Stimulated activated CD4-positive, alpha-beta T cell treated with anti-CD3 and anti-CD28 coated beads, TNF-alpha, amount 100 ng/mL, for 1 hour (primary cell): ENCODE measurements at places on chromosomes 16 and 17.

- no peak for DNase-seq
These were observed 43.2 kb upstream of the SCNN1B start for GRCh38 chr16:23258919-23259237.

DNA sequence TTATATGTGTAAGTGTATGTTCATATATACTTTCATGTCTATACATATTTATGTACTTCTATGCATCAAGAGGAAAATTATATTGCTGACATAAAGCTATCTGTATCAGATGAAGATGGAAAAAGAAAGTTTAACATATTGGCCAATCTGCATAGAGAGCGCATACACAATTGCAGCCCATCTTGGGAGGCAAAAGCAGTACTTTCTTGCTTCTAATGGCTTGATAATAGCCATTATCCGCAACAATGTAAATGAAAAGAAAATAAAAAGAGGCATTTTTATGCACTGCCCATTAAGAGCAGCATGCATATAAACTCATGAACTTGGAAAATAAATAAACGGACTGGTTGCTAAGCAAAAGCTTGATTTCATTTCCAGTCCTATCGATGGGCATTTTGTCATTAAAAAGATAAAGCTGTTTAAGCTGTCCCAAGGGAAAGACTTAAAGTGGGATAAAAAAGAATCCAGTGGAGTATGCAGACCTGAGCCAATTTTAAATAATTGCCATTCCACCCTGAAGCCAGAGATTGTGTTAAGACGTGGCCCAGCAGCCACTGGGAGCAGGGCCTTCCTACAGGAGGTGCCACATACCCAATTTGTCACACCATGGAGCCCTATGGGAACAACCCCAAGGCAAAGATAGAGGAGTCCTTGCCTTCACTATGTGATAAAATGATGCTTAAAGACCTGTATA is 183.6 kb upstream of the CDH11 start:
- no peak for DNase-seq

- DNase-seq, result no peak
These were observed 8.9 kb upstream of the TCF25 start for GRCh38 chr16:89864527-89864820.

- no peak for DNase-seq
These were observed 189.3 kb upstream of the TNRC6C start for GRCh38 chr17:77769215-77769614.

DNA sequence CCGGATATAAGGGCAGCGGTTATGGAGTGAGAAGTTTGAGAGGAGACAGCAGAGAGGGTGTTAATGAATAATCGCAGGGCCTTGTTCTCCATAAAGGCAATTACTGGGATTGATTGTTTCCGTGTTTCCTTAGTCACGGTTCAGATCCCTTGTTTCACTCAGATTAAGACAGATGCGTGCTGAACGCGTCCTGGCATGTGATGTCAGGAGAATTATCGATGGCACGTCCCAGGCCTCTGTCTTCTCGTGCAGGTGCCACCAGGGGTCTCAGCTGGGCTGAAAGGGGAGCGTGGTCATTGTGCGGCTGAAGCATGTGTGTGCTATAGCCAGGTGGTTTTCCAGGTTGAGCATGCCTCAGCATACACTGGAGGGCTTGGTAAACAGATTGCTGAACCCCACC is 142.4 kb upstream of the NOL11 start:
- no peak for DNase-seq

- DNase-seq, result no peak
These were observed 41.3 kb downstream of the VAC14 start for GRCh38 chr16:70759666-70760065.

GRCh38 chr16:27729516-27730304 is 179.8 kb downstream of the KATNIP start:
- DNase-seq, result no peak

- DNase-seq, result no peak
These were observed 10.0 kb upstream of the NOS2 start for GRCh38 chr17:27810211-27810901.

DNA sequence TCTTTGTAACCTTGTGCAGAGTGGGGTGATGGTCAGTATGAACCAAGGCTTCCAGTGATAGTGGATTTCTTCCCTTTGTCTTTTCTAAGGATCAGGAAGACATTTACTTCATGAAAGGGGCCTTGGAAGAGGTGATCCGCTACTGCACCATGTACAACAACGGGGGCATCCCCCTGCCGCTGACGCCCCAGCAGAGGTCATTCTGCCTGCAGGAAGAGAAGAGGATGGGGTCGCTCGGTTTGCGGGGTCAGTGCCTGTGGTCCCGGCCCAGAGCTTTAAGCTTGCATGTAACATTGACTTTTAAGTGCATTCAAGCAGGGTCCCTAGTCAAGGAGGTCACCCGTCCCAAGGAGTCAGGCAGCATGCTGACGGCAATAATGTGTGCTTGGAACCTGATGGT is 56.0 kb downstream of the MEAK7 start:
- no peak for DNase-seq

- no peak for DNase-seq
These were observed 19.4 kb downstream of the SLC47A1 start for GRCh38 chr17:19553036-19553435.

DNA sequence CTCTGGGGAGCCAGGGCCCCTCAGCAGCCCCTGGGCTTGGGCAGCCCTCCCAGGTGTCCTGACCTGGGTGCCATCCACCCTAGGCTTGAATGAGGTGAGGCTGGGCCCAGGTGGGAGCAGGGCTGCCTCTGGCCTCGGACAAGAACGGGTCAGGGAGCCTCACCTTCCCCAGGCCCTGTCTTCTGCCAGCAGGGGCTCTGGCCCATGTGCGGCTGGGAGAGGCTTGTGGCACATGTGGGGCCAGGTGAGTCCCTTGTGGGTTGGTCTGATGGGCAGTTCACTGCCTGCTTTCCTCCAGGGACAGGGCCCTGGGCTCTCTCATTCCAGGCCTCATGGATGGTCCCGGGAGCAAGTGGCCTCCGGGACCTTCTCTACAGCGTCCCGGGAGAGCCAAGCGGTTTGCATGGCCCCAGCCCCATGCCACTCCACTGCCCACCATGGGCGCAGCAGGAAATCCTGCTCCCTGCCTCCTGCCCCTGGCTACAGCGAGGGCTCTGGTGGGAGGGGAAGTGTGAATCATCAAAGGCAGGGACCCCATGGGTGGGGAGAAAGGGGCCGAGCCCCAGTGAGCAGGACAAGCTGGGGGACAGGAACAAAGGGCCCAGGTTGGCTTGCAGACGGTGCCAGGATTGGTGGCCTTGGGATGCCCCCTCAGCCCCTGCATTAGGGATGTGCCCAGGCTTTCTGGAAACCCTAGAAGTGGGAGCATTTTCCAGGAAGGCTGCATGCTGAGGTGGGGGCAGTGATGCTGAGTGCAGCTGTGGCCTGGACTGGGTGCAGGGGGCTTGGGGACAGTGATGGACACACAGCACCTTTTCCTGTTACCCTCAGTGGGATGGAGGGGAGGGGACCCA is 12.2 kb downstream of the VASN start:
- no peak for DNase-seq

DNA sequence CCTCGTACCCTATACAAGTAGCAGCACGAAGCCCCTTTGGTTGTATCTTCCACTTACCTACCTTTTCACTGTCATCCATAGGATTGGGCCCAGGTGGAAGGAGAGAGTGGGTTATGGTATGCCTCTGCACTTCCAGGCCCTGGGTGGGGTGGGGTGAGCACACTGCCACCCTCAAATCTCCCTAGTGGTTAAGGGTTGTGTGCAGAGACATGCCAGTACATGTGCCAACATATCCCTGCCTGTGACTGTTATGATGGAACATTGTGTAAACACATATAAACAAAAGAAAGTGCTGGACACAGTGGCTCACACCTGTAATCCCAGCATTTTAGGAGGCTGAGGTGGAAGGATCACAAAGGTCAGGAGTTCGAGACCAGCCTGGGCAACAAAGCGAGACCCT is 11.1 kb downstream of the HROB start:
- no peak for DNase-seq

DNA sequence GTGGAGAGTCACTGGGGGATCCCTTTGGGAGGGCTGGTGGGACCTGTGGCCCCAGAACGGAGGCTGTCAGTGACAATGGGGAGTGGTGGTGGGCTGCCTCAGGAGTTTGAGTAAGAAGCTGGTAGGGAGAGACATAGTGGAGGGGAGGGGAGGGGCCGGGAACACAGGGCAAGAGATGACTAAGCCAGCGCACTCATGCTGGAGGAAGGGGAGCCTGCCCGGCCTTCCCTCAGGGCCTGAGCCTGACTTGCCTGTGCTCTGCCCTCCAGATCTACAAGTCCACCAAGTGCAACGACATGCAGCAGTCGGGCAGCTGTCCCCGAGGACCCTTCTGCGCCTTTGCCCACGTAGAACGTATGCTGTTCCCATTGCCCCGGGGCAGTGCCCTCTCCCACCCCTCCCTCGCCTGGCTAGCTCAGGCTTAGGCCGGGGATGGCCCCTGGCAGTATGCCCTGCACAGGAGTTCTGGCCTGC is 29.3 kb downstream of the UNC13D start:
- no peak for DNase-seq

GRCh38 chr17:49910094-49910857 is 58.7 kb upstream of the DLX4 start:
- DNase-seq, result no peak

GRCh38 chr16:85667261-85667660 is 21.5 kb downstream of the GINS2 start:
- no peak for DNase-seq

- DNase-seq, result no peak
These were observed 19.9 kb upstream of the PLLP start for GRCh38 chr16:57304169-57305061.

GRCh38 chr17:70239391-70239826 is 70.1 kb downstream of the KCNJ2 start:
- DNase-seq, result no peak

DNA sequence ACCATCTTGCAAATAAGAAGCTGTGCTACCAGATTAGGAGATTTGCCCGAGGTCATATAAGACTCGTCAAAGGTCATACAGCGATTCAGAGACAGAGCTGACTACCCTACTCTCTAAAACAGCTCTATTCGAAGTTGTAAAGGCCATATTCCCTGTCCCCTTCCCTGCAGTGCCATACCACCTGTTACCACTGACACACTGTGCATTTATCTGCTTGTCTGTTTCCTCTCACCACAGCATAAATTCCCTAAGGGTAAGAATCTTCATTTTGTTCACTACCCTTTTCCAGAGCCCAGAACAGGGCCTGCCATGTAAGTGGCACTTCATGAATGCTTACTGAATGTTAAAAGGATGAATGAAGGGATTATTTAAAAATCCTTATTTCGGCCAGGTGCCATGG is 3.4 kb upstream of the KSR1 start:
- no peak for DNase-seq

DNA sequence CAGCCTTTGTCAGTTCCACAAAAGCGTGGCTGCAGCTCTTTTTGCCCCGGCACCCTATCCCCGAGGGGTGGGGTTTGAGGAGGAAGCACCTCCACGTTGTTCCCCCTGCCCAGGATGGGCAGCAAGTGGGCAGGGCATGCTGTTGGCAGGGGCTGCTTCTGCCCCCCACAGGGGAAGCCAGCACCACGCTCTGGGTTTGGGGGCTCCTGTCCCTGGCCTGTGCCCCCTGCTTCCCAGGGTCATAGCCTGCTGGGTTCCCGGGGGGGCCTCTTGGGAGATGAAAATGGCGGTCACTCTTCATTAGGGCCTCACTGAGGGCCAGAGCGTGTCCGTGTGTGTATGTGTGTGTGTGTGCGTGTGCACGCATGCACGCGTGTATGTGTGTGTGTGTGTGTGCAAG is 22.8 kb downstream of the LASP1 start:
- no peak for DNase-seq

- DNase-seq, result no peak
These were observed 1.3 kb downstream of the MPP3 start for GRCh38 chr17:43831633-43832032.

DNA sequence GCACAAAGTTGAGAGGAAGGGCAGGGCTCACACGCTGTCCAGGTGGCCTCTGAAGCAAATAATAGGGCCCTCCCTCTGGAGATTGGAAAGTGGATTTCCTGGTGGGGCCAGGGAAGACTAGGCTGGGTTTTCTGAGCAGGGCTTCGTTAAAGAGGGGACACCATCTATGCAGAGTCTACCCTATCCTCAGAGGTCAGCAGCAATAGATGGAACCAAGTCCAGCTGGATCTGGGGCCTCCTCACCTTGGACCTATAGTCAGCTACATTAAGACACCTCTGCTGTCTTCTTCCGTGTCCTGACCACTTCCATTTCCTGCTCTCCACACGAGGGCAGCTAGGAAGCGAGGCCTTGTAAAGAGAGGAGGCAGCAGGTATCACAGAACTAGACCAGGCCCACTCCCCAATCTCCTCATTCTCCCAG is 14.7 kb upstream of the ST6GALNAC1 start:
- DNase-seq, result no peak

- DNase-seq, result no peak
These were observed 15.8 kb downstream of the TMEM98 start for GRCh38 chr17:32943647-32944191.

DNA sequence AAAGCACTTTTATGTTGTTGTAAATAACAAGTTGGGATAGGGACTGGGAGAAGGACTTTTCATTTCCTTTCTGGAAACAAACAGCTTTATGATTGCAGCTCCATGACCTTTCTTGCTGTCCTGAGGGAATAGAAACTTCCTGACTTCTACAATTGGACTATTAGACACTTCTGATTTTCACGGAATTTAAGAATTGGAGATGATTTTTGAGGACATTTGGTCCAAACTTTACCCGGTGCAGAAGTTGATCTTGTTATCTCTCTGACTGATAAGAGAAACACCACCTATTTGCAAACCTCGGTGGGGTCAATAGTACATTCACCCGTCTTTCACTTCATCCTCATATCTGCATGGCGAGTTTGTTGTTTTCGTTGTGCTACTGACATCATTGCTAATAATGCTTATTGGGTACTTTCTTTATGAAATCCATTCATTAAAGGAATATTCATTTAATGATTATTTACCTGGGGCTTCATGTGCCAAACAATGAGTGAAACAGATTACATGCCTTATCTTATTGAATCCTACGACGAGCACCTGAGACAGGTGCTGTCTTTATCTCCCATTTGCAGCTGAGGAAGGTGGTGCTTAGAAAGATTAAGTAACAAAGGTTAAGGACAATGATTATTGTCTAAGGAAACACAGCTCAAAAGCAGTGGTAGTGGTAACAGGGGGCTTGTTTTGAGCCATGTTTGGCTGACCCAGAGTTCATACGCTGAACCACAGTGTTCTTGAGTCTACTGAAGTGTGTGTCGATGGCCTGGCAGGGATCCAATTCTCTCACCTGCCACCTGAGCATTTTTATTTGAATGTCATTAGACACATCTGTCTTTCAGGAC is 176.9 kb upstream of the FAM20A start:
- DNase-seq, result no peak

DNA sequence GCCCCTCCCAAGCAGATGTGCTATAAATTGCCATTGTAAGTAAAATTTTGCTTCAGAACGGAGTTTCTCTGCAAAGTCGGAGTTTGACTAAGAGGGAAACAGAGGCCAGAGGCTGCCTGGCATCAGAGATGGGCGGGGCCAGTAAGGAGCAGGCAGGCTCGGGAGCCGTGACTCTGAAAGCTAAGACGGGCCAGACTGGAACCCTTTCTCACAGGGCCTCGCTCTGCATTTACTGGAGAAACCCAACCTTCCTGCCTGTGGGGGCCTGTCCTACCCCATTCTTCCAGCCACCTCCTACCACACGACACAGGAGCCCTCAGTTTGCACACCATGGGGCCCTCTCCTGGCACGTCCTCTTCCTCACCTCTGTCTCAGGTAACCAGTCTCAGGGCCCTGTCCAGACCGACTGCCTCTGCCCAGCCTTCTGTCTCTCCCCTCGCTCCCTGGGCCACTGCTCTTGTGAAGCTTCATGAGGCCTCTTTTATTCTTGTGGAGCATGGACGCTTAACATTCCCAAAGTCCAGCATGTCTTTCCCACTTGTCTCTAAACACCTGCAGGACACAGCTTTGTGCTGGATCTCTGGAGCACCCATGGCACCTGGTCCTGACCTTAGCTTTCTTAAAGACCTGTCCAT is 48.4 kb upstream of the ACSF3 start:
- no peak for DNase-seq

GRCh38 chr17:63571632-63572310 is 21.5 kb downstream of the DCAF7 start:
- DNase-seq, result no peak
